Aorta (tissue), 5 donors: ENCODE measurements at places on chromosomes 11 and 22. TPM values are rescaled to one million over a fixed set of nuclear protein-coding genes. Genes with fewer than 3 reads are reported as not detected.

Gene CCDC188
- total RNA-seq, result 0.78 TPM

Gene LINC01488
- not detected for total RNA-seq

Gene SCGB1A1
- total RNA-seq, result not detected

Gene MAJIN
- not detected for total RNA-seq

Gene DMC1
- 1.5 TPM for total RNA-seq

Gene DSCAML1
- total RNA-seq, result 0.58 TPM

Gene SMPD1
- total RNA-seq, result 29.2 TPM

Gene LARGE2
- total RNA-seq, result 0.45 TPM

Gene P2RY6
- total RNA-seq, result 12.0 TPM

Gene APOL5
- total RNA-seq, result not detected

Gene FAM227A
- 0.78 TPM for total RNA-seq

Gene PGGHG
- 42.1 TPM for total RNA-seq

Gene UBQLN3
- 0.99 TPM for total RNA-seq

Gene SERHL2
- 2.9 TPM for total RNA-seq

Gene RBMXL2
- not detected for total RNA-seq

Gene ANO9
- total RNA-seq, result 2.8 TPM

Gene CRYBA4
- total RNA-seq, result not detected

Gene SLC5A1
- not detected for total RNA-seq

Gene SYT7
- 1.0 TPM for total RNA-seq

Gene OR52E8
- total RNA-seq, result not detected

Gene KBTBD3
- 9.9 TPM for total RNA-seq

Gene OR51E1
- total RNA-seq, result 0.78 TPM

Gene OR52N4
- 0.87 TPM for total RNA-seq

Gene PHETA2
- 14.4 TPM for total RNA-seq

Gene CYTH4
- 68.7 TPM for total RNA-seq

Gene ARHGAP8
- total RNA-seq, result 3.0 TPM

Gene PANX3
- total RNA-seq, result not detected

Gene NPAS4
- total RNA-seq, result 7.0 TPM

Gene SLN
- total RNA-seq, result 7.7 TPM

Gene CHST1
- total RNA-seq, result 15.2 TPM

Gene APBB1
- total RNA-seq, result 50.8 TPM

Gene APOA4
- total RNA-seq, result not detected

Gene HORMAD2
- not detected for total RNA-seq

Gene OR52H1
- 0.78 TPM for total RNA-seq

Gene KCNK7
- 1.3 TPM for total RNA-seq

Gene GLYATL2
- 0.24 TPM for total RNA-seq

Gene BDNF
- 0.75 TPM for total RNA-seq

Gene VPREB3
- 0.69 TPM for total RNA-seq

Gene SYCE3
- not detected for total RNA-seq

Gene KRTAP5-1
- total RNA-seq, result not detected

Gene MMP27
- total RNA-seq, result not detected

Gene SCN4B
- total RNA-seq, result 11.8 TPM
